ENCODE measurements at places on chromosomes 6 and 20.

DNA sequence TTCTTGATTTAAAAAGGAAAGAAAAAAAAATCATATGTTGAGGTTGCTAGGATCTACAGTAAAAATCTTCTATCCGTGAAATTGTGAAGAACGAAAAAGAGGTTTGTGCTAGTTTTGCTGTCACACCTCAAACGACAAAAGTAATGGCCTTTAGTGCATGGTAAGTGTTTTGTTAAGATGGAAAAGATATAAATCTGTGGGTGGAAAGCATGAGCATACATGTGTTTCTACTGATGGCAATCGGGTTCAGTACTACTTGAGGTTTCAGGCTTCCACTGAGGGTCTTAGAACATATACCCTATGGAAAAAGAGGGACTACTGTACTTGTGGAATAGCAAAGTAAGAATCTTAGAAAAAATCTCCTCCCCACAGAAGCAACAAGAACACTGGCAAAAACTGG, 58.0 kb downstream of the AHI1 start:
- DNase-seq, result no peak

GRCh38 chr20:24983896-24984295, 8.7 kb downstream of the APMAP start:
- DNase-seq, result no peak

DNA sequence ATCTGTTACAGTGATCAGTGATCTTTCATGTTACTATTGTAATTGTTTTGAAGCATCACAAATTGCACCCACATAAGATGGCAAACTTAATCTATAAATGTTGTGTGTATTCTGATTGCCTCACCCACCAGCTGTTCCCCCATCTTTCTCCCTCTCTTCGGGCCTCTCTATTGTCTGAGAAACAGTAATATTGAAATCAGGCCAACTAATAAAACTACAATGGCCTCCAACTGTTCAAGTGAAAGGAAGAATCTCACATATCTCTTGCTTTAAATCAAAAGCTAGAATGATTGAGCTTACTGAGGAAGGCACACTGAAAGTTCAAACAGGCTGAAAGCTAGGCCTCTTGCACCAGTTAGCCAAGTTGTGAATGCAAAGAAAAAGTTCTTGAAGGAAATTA, 141.2 kb downstream of the CDK19 start:
- DNase-seq, result no peak

- DNase-seq, result no peak
Observed at GRCh38 chr20:24950836-24951525, 1.9 kb downstream of the CST7 start.

DNA sequence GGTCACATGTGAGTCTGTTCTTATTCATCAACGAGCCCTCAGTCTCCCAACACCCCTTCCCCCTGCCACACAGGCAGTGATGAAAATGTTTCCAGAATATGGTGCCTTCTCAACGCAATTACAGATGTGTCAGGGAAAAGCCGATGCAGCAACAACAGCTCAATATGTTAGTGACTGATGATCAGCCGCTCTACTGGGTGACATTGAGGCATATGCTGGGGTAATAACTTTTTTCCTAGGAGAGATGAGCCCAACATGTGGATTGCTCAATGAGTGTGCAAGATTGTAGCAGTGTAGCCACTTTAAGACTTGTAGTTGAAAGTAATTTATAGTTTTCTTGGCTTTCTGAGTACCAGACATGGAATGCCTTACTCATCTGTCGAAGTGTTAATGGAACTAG, 49.4 kb downstream of the DTD1 start:
- DNase-seq, result no peak

DNA sequence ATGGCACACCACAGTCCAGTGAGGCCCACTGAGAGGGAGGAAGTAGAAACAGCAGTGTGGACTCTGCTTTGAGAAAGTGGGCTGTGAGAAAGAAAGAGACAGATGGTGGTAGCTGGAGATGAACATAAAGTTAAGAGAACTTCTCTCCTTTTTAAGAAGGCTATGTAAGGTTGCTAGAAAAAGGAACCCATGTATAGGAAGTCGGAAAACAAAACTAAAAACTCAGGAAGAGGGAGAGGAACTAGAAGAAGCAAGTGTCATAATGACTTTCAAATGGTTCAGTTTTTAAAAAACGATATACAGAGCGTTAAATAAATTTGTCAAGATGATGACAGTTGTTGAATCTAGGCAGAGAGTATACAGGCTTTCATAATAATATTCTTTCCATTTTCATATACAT, 25.4 kb upstream of the GMNN start:
- DNase-seq, result no peak

- DNase-seq, result no peak
Observed at GRCh38 chr20:38131588-38132121, 33.4 kb downstream of the TGM2 start.

GRCh38 chr6:112636650-112637262, 289.6 kb downstream of the RFPL4B start:
- no peak for DNase-seq

GRCh38 chr6:168715643-168716481, 274.9 kb downstream of the SMOC2 start:
- no peak for DNase-seq

GRCh38 chr6:80227545-80228105, 121.2 kb downstream of the BCKDHB start:
- DNase-seq, result no peak

DNA sequence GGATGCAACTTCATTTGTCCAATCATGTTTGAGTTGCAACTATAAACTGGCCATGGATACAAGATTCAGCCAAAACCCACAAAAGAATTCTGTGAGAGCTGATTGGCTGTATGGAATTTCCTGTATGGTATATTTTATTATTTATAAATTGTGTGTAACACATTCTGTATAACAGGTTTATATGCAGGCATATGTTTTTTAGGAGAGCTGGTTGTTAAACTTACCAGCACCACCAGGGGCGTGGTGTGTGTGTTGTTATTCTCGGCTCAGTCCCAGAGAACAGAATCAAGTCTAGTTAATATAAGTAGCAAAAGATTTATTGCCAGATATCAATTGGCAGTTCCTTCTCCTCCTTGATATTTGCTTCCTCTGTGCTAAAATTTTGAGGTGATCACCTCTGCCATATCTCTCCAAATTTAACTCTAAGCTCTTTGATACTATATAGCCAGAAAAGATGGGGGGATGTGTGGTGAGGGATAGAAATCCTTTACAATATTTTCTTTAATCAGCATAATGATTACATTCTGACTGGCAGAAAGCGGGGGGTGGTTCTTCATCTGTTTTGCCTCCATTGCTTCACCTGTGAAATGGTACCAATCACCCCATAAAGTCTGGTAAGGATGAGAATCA, 22.9 kb downstream of the CNBD2 start:
- DNase-seq, result no peak
